Activated naive CD4-positive, alpha-beta T cell (primary cell): ENCODE measurements at places on chromosomes 7 and 10.

DNA sequence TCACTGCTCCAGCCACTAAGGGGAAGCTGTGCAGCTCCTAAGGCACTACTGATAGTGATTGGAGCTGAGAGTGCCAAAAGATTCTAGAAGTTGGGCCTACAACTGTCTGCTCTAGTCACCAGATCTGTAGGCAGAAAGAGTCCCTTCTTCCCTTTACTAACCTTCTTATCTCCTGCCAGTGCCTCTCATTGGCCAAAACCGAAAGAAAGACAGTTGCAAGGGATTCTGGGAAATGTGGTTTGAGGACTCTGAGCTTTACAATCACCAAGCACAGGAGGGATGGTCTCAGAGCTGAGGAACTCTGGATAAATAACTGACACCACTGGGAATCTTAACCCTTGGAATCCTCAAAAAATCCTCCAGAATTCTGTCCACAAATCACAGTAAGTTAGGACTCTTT lies 615.8 kb downstream of the CCSER2 start:
- no peak for DNase-seq

DNA sequence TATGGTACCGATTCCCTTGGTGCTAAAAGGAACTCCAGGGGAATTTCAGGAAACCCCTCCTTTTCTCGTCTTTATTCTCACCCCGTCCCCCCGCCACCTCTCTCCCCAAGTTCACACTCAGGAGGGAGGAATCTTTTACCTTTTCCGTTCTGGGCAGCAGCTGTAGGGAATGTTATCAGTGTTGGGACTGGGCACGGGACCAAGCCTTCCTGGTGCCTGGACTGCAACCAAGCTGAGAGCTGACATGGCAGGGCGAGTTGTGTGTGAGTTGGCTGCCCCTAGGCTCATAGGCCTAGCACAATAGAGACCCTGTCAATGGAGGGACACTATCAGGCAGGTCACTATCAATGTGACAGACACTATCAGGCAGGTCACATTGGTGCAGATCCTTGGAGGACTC lies 121.4 kb downstream of the TCF7L2 start:
- no peak for DNase-seq

DNA sequence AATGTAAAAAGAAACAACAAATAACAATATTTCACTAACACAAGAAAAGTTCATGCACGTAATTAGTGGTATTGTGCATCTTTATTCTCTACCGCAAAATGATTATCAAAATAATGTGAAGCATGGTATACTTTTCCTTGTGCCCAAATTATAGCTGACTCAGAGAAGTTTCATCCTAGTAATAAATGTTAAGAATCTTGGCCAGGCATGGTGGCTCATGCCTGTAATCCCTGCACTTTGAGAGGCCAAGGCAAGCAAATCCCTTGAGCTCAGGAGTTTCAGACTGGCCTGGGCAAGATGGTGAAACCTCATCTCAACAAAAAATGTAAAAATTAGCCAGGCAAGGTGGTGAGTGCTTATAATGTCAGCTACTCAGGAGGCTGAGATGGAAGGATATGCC lies 105.0 kb downstream of the KMT2C start:
- no peak for DNase-seq

GRCh38 chr10:48602401-48603135 lies 2.3 kb downstream of the ARHGAP22 start:
- no peak for DNase-seq

- no peak for DNase-seq
Measured at GRCh38 chr10:112262546-112262945, 20.7 kb upstream of the TECTB start.

DNA sequence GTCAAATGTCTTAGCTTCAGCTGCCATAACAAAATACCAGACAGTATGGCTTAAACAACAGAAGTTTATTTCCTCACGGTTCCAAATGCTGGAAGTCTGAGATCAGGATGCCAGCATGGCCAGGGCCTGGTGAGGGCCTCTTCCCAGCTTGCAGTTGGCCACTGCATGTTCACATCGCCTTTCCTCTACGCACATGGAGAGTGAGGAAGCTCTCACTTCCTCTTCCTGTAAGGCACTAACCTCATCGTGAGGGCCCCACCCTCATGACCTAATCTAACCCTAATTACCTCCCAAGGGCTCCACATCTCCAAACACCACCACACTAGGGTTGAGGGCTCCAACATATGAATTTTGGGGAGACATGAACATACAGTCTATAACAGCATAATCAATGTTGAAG lies 14.4 kb downstream of the ZNF33B start:
- DNase-seq = no peak

DNA sequence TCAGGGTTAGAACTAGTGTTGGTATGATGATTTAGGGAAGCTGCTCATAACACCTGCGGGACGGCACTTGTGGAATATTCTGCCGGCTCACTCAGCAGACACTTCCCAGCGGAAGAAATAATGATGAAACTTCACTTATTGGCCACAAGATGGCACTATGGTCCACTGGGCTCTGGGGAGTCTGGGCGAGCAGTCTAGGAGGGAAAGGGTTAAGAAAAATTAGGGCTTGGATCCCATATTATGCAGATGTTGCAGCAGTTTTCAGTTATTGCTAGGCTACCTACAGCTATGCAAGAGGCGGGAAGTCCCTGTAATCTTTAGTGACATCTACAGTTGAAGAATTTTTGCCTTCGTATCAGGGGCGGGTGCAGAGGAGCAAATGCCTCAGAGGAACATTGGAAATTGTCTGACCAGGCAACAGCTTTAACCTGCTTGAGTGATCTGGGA lies 238.7 kb upstream of the PRSS58 start:
- DNase-seq = no peak

DNA sequence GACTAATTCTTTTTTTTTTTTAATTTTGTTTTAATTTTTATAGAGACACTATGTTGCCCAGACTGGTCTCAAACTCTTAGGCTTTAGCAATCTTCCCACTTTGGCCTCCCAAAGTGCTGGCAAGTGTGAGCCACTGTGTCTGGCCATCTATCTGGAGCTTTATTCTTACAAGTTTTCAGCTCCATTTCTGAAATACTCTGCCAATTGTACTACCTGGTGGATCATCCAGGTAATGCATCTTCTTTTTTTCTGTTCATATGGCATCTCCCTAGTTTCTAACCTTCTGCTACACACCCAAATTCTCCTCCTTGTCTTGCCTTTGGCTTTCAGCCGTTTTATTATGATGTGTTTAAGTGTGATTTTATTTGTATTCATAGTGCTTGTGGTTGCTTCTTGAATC lies 40.2 kb downstream of the ZNF365 start:
- DNase-seq = no peak

DNA sequence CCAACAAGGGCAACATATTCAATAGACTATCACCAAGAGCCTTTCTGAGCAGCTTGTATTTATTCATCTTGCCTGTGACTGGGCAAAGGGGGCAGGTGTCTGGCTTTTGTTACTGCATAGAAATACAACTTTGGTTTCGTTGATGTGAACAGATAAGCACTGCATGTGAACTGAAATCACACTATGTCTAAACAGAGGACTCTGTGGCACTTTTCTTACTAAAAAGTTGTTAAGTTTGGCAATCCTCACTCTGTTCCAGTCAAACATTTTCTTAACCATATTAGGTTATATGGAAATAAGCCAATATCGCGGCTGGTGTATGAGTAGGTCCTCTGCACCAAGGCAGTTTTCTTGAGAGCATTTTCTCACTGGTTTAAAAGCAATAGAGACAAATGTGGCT lies 48.5 kb downstream of the CALD1 start:
- DNase-seq = no peak

GRCh38 chr10:15099886-15100285 lies 2.7 kb downstream of the RPP38 start:
- no peak for DNase-seq

DNA sequence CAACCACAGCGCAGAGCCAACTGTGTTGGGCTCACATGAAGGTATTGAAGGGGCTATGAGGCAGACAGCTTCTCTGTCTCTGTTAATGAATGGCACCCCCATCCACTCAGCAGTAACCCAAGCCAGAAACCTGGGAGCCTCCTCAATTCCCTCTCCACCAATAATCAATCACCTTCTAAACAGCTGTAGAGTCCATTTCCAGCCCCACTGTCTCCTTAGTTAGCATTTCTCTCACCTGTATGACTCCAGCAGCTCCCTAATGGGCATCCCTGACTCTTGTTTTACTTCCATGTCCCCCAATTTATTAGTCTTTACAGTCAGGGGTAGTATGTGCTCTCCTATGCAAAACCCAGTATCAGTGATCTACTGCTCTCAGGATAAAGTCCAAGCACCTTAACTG lies 6.9 kb downstream of the SRI start:
- no peak for DNase-seq

GRCh38 chr7:156185076-156185475 lies 372.8 kb upstream of the SHH start:
- no peak for DNase-seq

DNA sequence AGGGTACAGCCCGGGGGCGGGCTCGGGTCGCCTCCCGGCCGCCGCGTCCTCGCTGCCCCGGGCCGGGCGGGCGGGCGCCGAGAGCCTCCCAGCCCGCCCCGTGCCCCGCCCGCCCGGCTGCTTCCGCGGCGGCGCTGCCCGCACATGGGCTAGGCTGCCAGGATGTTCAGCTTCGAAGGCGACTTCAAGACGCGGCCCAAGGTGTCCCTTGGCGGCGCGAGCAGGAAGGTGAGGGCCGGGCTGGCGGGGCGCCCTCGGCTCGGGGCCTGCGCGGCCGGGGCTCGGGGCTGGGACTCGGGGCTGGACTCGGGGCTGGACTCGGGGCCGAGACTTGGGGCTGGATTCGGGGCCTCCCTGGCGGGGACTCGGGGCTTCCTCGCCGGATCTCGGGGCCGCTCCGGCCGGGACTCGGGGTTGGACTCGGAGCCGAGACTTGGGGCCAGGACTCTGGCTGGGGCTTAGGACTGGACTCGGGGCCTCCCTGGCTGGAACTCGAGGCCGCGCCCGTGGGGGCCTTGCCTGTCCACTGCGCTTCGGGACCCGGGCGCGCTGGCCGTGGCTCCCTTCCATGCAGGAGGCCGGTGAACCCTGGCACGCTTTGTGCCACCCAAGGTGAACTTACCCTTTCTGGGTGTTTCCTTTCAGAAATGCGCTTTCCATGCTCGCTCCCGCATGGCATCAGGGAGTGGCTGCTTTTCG lies 534 bp downstream of the UBE3C start:
- peak; percentile 72 for DNase-seq

GRCh38 chr7:1141651-1142050 lies 18.3 kb downstream of the ZFAND2A start:
- DNase-seq = no peak

DNA sequence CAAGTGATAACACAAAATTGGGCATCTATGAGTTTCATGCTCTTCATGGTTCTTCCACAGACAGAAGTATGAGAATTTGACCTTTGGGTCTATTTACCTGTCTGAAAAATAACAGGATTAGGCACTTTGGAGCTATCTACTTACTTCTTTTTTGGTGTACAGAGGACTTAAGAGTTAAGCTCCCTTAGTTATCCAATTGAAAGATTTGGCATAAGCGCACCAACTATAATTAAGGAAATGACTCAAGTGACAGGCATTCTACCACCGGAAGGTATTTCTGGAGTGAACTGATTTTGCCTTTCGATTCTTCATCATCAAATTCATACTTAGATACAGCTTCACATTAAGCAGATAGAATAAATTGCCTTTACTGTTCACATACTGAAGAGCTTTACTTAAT lies 43.9 kb downstream of the IFIT5 start:
- no peak for DNase-seq

- DNase-seq = no peak
Measured at GRCh38 chr10:119273413-119273812, 66.0 kb downstream of the GRK5 start.

DNA sequence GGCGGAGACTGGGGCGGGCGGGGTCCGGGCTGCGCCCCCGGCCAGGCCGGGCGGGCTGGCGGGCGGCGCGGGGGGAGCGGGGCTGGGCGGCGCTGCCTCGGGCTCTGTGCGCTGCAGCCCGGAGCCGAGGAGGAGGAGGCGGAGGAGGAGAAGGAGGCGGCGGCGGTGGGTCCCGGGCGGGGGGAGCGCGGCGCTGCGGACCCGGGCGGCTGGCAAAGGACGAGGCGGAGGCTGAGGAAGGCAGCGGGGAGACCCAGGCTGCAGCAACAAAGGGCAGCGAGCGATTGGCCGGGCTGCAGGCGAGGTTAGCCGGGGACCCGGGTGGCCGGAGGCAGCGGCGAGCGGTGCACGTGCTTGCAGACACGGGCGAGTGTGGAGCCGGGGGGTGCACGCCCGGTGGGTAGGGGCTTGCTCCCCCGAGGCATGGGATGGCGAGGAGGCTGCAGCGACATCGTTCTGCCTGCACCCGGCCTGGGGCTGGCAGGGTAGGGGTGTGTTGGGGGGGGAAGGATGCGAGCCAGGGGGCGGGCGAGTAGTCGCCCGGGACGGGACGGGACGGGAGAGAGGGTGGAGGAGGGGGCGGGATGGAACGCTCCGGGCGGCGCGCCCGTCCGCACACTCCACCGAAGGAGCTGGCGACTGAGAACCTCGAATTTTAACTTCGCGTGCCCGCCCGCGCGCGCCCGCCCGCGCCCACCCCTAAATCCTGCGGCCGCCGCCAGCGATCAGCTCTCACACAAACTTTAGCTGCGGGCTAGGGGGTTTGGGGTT lies 844 bp upstream of the KAT6B start:
- peak; percentile 67 for DNase-seq

GRCh38 chr10:96988426-96988825 lies 156.3 kb downstream of the LCOR start:
- DNase-seq = no peak

- peak; percentile 19 for DNase-seq
Measured at GRCh38 chr10:118850418-118851061, 95.8 kb upstream of the CACUL1 start.

DNA sequence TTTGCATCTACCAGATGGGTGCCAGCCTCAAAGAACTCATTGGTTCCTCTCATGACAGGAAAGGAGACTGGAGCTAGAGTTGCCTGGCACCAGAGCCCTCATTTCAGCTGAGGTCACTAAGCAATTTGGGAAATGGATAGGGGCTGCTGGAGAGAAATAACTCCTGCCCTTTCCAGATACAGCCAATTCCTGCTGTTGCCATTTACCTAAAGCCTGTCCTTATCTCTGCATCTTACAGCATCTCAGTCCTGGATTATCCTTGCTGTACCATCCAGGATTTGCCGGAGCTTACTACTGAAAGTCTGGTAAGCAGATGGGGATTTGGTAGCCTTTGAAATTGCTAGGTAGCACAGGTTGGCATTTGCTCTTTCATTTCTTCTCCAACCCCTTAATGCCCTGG lies 31.9 kb upstream of the SMKR1 start:
- DNase-seq = no peak

- no peak for DNase-seq
Measured at GRCh38 chr10:98444314-98445006, 2.3 kb downstream of the HPS1 start.

GRCh38 chr10:1048349-1048731 lies 579 bp downstream of the IDI1 start:
- DNase-seq = no peak

- DNase-seq = no peak
Measured at GRCh38 chr7:4078580-4078979, 603.5 kb upstream of the FOXK1 start.

GRCh38 chr7:1611708-1612241 lies 41.9 kb upstream of the PSMG3 start:
- DNase-seq = no peak

GRCh38 chr7:22481726-22482125 lies 18.3 kb downstream of the STEAP1B start:
- DNase-seq = no peak

- DNase-seq = no peak
Measured at GRCh38 chr10:84026821-84027257, 112.5 kb upstream of the GHITM start.
